ENCODE measurements at places on chromosomes 6 and 20.
A peak's percentile ranks its signal among the peaks of the same experiment; 100 is the strongest.

- DNase-seq = no peak
These were observed 4.9 kb downstream of the DDO start for GRCh38 chr6:110410511-110410910.

- no peak for DNase-seq
These were observed 26.1 kb upstream of the FOXF2 start for GRCh38 chr6:1363298-1363697.

DNA sequence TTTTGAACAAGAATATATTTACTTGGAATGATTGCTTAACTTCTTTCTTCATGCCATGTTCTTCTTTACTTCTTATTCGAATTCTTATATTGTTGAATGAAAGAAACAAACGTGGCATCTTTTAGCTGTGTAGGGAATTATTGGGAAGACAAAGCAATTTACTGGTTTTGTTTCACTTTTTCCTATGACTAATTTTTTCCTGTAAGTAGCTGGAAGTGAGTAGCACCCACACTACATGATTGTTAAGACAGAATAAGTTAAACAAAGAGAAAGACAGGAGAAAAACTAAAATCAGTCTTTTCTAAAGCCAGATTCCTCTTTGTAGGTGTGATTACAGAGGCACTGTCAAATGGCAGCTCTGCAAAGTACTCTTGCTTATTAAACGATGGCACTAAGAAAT is 593.4 kb downstream of the EYS start:
- DNase-seq = no peak

GRCh38 chr6:100152201-100152600 is 158.2 kb upstream of the MCHR2 start:
- DNase-seq = no peak

- no peak for DNase-seq
These were observed 50.7 kb downstream of the MRPL14 start for GRCh38 chr6:44076356-44077213.

GRCh38 chr6:71393981-71394432 is 105.4 kb downstream of the OGFRL1 start:
- no peak for DNase-seq

GRCh38 chr6:90865513-90865912 is 278.6 kb upstream of the MAP3K7 start:
- no peak for DNase-seq

DNA sequence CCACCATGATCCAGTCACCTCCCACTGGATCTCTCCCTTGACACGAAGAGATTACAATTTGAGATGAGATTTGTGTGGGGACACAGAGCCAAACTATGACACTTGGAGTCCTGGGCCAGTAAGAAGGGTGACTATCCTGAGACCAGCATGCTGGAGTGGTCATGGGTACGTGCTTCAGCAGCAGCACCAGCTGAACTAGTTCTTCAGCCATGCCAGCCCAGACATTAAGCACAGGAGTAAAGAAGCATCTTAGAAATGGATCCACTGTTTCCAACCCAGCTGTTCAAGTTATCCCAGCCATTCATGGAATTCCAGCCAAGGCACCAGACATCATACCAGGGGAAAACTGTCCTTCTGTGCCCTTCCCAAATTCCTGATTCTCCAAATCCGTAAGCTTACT is 370.0 kb downstream of the MAFB start:
- DNase-seq = no peak

DNA sequence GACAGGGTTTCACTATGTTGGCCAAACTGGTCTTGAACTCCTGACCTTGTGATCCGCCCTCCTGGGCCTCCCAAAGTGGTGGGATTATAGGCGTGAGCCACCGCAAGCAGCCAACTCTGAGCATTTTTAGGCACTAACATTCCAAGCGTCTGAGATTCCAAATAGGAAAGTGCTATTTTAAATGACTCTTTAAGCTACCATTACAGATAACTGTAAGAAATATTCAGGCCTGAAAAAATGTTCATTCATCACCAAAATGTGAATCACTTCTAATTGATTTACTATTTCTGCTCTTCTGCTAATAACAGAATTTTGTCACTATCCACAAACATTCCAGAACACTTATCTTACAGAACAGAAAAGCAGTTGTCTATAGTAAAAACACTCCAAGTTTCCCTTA is 106.5 kb downstream of the BACH2 start:
- no peak for DNase-seq

GRCh38 chr6:53894091-53894490 is 99.3 kb downstream of the LRRC1 start:
- no peak for DNase-seq

GRCh38 chr6:12233693-12234571 is 56.2 kb upstream of the EDN1 start:
- DNase-seq = peak; percentile 79

GRCh38 chr20:34876406-34877282 is at the start of gene ACSS2:
Gene ACSS2, plus strand, starts transcription at chr20:34876612. Its CDS starts 34 bp downstream, at chr20:34876646.
- DNase-seq = no peak

- no peak for DNase-seq
These were observed 14.8 kb downstream of the C20orf96 start for GRCh38 chr20:275791-276190.

DNA sequence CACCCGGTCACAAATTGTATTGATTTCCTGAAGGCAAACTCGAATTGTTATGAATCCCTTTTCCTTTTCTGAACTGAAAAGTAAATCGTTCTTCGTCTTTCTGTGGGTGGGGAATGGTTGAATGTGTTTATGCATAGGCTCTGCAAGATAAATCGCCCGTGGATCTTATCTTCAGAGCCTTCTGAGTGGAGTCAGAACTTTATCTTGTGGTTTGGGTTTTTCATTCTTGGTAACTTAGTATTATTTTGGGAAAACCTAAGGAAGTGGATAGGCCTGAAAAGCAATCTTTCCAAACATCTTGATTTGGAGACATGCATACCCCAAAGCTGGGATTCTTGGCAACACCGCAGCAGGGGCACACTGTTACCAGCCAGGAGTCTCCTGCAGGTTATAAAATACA is 122.4 kb downstream of the MAP3K7 start:
- DNase-seq = no peak

GRCh38 chr6:107264357-107264840 is 149.1 kb upstream of the BEND3 start:
- DNase-seq = peak; percentile 68

- DNase-seq = no peak
These were observed 38.9 kb downstream of the MRAP2 start for GRCh38 chr6:84072442-84072997.

- DNase-seq = no peak
These were observed 622.4 kb downstream of the TENT5A start for GRCh38 chr6:81130061-81130460.

- no peak for DNase-seq
These were observed 7.7 kb upstream of the CLIC5 start for GRCh38 chr6:46023216-46023915.

Data from non-pigmented ciliary epithelial cell (primary cell).